A549 (cell line): ENCODE measurements at places on chromosomes 16 and 17.
A peak's percentile ranks its signal among the peaks of the same experiment; 100 is the strongest.

DNA sequence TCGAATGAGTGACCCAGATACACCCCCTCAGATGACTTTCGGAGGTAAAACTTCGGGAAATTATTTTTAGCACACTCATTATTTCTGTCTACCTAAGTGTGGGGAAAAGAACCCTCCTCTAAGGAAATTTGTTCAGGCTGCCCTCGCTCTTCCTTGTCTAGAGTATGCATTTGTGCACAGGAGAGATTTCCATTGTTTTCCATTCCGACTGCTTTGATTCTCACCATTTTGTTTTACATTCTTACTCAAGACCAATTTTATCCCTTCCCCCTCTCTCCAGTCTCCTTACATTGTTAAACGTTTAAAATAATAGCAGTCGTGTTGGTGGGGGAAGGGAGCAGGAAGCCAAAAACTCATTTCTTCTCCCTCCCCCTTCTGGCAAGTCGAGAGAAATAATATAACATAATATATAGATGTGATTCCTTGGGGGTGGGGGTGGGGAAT lies 1.5 kb upstream of the CHD3 start:
- no peak for DNase-seq

DNA sequence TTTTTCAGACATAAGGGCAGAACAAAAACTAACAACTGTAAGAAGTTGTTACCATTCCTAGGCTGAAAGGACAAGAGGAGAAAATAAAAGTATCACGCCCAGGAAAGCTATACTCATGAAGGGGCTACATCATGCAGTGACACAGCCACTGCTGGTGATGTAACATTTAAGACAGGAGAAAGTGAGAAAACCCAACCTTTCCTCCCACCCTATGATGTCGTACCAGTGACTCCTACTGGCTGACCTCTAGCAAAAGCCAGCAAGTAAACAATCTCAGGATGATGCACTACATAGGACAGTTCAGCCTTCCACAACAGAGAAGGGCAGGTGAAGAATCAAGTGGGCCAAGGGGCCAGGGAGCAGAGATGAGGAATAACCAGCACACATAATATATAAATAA lies 14.0 kb upstream of the OR1E2 start:
- DNase-seq, result peak; percentile 52

GRCh38 chr17:31692027-31692426 lies 167.0 kb downstream of the COPRS start:
- DNase-seq, result no peak

GRCh38 chr16:78275420-78275819 lies 176.0 kb downstream of the WWOX start:
- no peak for DNase-seq

DNA sequence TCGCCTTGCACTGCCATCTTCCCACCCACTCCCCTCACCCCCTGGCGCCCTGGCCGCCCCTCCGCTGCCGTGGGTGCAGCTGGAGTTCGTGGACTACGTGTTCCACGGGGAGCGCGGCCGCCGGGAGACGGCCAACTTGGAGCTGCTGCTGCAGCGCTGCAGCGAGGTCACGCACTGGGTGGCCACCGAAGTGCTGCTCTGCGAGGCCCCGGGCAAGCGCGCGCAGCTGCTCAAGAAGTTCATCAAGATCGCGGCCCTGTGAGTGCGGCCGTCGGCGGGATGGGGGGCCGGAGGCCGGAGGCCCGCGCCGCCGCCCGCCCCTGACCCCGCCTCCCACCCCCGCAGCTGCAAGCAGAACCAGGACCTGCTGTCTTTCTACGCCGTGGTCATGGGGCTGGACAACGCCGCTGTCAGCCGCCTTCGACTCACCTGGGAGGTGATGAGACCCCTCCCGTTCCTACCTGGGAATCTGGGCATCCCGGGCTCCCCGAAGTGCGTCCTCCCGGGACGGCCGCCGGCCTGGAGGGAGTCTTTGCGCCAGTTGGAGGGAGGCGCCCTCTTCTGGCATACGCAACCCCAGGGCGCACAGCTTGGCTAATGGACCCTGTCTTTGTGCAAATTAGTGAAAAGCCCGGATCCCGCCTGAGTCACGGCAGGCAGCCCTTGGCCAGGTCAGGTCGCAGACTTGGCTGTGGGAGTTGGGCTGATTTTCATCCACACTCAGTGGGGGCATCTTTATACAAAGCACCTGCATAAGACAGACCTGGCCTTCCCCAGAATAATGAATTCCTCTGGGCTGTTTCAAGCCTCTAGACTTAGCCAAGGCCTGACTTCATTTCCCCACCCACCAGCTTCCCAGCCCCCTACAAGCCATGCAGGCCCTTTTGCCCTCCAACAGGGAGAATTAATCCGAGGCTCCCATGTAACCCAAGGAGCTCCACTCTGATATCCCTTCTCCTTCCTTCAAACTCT lies 14.3 kb downstream of the RAPGEFL1 start:
- peak; percentile 96 for DNase-seq

DNA sequence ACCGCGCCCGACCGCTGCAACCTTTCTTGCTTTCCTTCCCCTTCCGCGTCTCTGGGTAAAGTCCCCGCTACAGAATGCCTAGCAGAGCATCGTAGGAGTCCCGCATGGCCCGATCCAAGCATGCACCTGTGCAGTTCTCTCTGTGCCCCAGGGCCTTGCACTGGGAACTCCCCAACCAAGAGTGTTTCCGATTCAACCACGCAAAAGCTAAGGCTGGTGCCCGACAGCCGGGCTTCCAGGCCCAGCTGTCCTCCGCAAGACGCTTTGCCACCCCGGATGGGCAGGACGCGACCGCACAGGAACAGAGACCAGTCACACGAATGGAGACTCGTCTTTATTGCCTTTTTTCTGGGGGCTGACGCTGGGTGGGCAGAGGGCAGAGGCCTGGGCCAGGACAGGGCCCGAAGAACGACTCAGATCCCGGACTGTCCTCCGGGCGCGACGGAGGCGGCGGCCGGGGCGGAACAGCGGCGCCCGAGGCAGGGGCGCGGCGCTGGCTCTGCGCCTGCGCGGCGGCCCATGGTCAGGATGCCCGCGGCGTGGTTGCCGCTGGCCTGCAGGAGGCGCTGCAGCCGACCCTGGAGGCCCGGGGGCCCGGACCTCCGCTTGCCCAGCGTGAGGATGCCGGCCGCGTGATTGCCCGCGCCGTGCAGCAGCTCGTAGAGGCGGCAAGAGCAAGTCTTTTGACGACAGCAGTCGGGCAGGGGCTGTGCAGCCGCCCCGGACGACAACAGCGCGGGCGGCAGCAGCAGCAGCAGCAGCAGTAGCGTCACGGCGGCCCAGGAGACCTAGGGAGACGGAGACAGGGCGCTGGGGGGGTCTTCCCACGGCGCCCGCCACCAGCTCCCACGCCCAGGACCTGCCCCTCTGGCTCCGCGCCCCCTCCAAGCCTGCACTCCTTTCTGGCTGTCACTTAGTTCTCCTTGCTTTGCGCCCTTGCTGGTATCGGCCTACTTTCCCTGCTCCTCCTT lies 1.2 kb downstream of the HCRT start:
- DNase-seq, result peak; percentile 74

DNA sequence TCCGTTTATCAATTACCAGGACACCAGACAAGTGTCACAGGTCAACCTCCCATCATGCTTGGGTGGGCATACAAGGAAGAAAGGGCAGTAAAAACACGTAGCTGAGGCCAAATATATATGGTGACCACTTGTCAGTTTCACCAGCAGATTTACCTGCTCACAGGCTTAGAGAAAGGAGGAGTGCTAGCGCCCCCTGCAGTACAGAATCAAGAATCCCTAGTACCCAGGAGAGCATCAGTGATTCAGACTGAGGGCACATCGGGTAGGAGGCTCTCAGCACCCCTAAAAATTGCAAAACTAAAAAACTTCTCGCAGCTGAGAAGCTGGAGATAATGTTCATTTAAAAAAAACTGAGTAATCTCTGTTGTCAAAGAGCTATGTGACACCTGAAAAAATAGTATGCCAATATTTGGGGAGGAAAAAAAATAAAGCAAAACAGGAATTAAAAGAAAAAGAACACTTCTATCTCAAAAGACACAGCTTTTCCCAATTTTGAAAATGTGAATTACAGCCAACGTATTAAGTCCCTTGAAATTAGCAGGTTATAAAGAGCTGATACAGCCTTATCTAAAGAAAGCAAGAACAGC lies 21.2 kb upstream of the MON1B start:
- DNase-seq, result peak; percentile 33

DNA sequence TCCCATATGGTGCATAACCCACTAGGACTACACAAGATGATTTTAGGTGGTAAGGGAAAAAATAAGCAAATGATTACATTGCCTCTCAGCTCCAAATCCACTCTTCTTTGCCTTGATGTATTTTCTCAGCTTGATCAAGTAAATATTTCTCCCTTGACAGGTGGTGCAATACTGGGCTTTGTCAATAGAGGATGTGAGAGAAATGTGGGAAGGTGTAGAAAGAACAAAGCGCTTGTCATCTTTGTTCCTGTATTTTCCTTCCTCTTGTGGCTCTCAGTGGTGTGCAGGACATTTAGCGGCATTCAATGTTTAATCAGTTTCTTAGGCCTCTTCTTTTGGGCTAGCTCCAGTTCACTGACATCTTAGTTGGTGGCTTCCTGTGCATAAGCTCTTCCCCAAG lies 1165.8 kb upstream of the GOT2 start:
- no peak for DNase-seq

DNA sequence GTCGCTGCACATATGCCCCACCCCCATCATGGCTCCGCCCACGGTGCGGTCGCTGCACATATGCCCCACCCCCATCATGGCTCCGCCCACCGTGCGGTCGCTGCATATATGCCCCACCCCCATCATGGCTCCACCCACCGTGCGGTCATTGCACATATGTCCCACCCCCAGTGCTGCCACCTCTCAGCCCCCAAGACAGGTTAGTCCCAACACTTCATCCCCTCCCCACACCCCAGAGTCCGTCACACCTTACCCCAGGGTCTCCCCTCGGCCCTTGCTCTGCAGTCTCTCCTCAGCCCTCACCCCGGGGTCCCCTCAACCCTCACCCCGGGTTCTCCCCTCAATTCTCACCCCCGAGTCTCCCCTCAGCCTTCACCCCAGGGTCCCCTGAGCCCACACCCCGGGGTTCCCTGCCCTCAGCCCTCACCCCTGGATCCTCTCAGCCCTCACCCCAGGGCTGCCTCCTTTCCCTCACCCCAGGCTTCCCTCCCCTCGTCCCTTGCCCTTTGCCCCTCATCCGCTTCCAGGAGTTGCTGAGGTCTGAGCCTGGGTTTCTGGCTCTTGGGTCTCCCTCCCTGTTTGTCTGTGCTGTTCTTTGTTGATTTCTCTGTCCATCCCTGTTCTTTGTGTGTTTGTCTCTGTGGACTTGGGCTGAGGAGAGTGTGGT lies 25.6 kb downstream of the TPSG1 start:
- no peak for DNase-seq

DNA sequence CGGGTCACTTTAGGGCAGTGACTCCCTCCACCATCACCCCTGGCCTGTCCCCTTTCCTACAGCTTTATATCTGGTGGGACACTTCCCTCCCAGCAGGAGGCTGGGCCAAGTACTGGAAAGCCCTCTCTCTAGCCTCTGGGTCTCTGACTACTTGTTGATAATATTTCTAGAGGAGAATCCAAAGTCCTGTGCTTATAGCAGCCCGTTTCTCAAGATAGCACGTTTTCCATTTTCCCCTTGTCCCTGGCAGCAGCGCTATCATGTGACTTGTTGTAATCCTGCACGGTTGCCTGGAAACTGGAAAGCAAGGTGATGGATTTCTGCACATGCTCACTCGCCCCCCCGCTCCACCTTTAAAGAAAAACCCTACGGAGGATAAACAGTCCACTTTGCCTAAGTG lies 3.3 kb upstream of the AXIN2 start:
- no peak for DNase-seq

DNA sequence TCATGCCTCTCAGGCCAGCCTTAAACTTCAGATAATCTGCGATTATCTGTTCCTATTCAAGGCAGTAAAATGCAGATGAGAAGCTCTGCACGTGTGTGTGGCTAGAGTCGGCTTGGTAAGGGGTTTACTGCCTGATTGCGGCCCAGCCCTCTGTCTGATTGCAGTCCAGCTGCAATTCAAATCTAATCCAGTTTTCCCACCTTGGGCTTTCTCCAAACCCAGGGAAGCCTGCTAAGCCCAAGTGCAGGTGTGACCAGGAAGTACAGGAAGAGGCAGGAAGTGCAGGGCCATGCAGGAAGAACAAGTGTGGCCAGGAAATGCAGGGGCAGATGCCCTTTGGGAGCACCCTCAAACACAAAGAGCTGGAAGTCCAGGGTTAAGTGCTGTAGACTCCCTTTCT lies 314.9 kb downstream of the CEP112 start:
- no peak for DNase-seq

- no peak for DNase-seq
These were observed 24.4 kb upstream of the DOC2B start for GRCh38 chr17:205817-206216.

DNA sequence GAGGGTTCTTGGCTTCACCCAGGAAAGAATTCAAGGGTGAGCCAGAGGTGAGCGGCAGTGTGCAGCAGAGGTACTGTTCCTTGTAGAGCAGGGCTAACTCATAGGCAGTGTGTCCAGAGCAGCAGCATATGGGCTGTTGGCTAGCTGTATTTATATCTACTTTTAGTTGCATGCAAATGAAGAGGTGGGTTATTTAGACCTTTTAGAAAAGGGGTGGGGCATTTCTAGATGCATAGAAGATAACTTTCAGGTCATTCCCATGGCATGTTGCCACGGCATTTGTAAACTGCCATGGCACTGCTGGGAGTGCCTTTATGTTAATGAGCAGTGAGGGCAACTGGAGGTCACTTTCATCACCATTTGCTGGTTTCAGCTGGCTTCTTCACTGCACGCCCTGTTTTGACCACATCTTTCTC lies 141.0 kb downstream of the STX8 start:
- no peak for DNase-seq

DNA sequence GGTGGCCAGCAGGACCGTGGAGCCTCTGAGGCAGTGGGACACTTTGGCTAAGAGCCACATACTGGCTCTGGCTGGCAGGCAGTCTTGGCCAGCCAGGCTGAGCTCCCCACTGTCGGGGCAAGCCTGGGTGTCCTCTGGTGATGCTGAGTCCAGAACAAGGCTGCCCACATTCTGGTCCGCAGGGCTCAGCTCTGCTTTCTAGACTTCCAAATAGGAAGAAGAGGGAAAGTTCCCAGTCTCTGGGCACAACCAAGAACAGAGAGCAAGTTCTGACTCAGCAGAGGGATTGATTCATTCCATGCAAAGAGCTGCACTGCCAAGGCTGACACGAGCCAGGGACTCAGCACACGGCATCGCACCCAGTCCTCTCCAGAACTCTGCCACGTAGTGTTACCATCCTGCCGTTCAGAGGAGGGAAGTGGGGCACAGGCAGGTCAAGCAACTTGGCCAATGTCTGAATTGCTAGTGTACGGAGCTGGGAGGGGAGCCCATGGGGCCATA lies 58.9 kb downstream of the NOS2 start:
- no peak for DNase-seq

GRCh38 chr16:56910112-56910511 lies 21.8 kb upstream of the HERPUD1 start:
- no peak for DNase-seq

- DNase-seq, result no peak
These were observed at the start of gene KRT17 for GRCh38 chr17:41624208-41625101. TSS of gene KRT17 (minus strand) at chr17:41624575. CDS start at chr17:41624509, 66 bp downstream.

GRCh38 chr17:50918933-50919296 lies 52.8 kb upstream of the TOB1 start:
- DNase-seq, result no peak

DNA sequence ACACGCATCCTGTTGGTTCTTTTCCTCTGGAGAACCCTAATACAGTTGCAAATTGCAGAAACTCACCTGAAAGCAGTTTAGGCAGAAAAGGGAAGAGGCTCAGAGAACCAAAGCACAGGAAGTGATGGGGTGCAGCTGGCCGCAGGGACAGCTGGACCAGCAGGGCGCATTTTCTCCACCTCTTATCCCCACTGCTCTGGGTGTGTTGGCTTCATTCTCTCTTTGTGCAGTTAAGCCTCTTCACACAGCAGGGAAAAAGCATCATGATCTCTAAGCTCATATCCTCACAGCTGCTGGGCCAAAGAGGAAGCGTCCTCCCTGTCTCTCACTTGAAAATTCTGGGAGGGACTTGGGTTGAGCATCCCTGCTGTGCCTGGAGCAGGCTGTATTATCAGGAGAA lies 20.0 kb upstream of the LRRC75A start:
- no peak for DNase-seq
